MV-4-11 (cell line): ENCODE measurements at places on chromosomes 3 and 15.

DNA sequence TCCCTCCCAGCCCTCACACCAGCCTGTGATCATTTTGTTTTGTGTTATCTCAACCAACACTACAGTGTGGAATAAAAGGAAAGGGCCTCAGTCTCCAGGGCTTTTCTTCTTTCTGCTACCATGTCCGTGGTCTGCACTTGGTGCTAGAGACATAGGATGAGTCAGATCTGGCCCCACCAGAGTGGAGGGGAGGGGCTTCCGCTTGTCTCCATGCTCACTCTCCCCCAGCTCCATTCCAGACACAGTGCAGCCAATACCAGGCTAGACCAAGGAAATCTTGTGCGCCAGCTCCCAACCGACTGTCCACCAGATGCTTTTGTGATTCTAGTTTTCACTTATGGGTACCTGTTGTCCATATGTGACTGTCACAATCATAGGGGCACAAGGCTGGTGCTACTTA is 51.9 kb upstream of the TMEM115 start:
- DNase-seq, result no peak

- DNase-seq, result no peak
These were observed 272.6 kb upstream of the IGF1R start for GRCh38 chr15:98375513-98376340.

- no peak for DNase-seq
These were observed 114.1 kb downstream of the DCLK3 start for GRCh38 chr3:36650271-36650671.

- no peak for DNase-seq
These were observed 597.2 kb upstream of the ADAMTS9 start for GRCh38 chr3:65284961-65285360.

DNA sequence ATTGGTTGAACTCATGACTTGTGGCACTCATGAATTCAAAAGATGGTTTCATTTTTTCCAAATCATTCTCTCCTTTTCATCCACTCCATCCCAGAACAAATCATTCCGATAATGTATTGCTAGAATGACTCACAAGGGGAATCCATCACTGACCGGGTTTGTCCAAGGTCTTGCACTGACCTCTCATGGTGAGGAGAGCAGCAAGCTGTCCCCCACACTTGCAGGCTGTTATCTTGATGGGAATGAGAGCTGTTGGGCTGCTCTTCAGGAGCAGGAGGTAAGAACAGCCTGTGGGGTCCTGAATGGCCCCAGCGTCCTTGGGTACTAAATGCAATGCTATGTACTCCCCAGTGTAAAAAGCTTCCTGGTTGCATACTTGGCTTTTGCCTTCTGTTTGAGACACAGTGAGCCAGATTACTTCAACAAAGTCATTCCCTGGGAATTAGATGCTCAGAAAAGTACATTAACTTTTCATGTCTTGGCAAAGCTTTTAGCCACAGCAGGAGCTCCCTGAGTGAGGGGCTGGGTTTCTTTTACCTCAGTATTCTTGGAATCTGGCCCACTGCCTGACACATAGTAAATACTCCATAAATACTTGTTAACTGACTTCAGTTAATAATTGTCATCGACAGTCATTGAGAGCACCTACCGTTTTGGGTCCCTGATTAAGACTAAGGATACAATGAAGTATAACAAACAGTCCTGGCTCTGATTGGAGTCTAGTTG is 24.1 kb downstream of the CCNL1 start:
- DNase-seq, result no peak

- no peak for DNase-seq
These were observed 2.0 kb downstream of the ACAN start for GRCh38 chr15:88805031-88805780.

DNA sequence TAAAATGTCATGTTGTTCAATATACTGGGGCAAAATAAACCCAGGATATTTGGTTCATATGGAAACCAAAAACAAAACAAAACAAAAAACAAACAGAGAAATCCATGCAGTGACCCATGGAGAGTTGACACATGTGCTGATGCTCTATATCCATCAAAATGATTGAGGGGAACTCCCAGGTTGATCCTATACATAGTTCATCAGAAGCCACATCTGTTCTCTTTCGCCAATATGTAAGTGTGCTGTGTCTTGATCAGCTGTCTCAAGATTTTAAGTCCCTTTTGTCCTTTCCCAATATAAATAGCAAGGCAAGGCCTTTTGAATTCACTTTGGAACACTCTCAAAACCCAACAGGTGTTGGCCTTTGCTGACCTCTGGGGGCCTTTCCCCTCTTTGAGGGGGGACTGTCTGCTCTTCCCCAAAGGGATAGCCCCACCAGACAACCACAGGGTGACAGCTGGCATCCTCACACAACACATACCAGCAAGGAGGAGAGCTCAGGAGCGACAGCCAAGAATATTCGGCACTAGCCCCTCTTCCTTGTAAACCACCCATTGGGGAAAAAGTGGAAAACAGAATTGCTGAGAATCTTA is 209.4 kb upstream of the CD96 start:
- no peak for DNase-seq
